ENCODE measurements at places on chromosomes 13 and 19.

DNA sequence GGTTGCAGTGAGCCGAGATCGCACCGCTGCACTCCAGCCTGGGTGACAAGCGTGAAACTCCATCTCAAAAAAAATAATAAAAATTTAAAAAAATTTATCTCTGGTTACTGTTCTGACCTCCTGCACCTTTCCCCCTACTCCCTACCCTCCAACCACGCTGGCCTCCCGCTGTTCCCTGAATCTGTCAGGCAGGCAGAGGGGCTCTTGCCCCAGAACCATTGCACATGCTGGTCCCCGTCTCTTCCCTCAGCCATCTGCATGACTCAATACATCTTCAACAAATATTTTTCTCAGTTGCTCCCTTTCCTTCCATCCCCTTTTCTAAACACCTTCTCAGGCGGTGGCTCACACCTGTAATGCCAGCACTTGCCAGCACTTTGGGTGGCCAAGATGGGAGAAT lies 1.1 kb upstream of the FAM187B start:
- no peak for DNase-seq

DNA sequence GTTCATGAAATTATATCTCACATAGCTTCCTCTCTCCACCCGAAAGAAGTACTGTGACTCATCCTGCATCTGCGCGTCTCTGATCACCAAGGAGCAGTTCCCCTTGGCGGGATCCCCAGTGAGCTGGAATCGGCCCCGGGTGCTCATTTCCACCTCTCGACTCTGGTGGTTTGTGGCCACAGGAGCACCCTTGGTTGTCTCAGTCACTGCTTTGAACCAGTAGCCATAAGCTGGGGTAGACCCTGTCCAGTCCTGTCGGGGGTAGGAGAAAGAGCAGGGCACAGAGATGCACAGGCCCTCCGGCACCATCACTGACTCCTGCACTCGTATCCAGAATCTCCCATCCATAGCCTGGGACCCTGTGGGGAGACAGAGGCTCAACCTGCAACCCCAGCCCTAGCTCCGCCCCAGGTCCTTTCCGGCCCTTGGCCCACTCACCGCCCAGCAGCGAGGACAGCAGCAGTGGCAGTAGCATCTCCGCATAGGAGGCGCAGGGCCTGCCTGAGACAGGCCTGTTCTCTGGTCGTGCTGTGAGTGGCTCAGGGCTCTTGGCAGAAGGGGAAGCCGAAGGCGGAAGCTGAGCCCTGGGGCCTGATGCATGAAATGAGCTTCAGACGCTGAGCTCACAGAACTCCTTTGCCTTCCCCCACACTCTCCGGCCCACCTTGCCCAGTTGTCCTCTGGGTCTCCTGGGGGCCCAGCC lies at the start of gene SIGLEC10:
SIGLEC10 (minus strand) TSS at position 536 of the 703 bp plus-strand sequence; CDS start at position 475, 61 bp downstream.
- no peak for DNase-seq

GRCh38 chr13:77508959-77509620 lies 26.4 kb upstream of the SCEL start:
- no peak for DNase-seq

- DNase-seq, result no peak
These were observed 1.5 kb upstream of the TRPC4 start for GRCh38 chr13:37870895-37871550.

- DNase-seq, result no peak
These were observed 31.6 kb downstream of the SHISA2 start for GRCh38 chr13:26019881-26020870.

All from NCI-H2107 (cell line).